ENCODE measurements at places on chromosomes 7 and 10.

- DNase-seq: no peak
These were observed 52.5 kb downstream of the FKBP9 start for GRCh38 chr7:33009734-33010133.

GRCh38 chr10:45545150-45545549 lies 127.4 kb downstream of the ZFAND4 start:
- DNase-seq: no peak

DNA sequence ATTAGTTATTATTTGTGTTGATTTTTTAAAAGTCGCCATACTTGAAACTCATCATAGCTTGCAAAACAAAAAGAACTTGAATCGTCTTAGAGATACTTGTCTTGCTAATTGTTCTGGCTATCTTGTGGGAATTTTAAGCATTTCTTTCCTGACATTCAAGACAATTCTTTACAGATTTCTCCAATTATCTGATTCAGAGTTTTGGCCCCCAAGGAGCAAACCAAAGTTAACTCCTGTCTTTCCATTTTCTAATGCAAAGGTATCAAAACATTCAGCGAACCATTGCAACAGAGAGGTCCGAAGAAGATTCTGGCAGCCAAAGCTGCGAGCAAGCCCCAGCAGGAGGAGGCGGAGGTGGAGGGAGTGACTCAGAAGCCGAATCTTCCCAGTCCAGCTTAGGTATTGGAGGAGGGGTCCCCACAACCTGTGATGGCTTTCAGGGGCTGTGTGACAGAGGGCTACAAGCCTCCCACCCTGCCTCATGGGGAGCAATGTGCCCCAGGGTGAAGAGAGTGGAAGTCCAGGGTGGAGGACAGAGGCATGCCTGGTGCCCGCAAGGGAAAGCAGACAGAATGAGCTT lies 119.4 kb upstream of the STK17A start:
- DNase-seq: no peak

DNA sequence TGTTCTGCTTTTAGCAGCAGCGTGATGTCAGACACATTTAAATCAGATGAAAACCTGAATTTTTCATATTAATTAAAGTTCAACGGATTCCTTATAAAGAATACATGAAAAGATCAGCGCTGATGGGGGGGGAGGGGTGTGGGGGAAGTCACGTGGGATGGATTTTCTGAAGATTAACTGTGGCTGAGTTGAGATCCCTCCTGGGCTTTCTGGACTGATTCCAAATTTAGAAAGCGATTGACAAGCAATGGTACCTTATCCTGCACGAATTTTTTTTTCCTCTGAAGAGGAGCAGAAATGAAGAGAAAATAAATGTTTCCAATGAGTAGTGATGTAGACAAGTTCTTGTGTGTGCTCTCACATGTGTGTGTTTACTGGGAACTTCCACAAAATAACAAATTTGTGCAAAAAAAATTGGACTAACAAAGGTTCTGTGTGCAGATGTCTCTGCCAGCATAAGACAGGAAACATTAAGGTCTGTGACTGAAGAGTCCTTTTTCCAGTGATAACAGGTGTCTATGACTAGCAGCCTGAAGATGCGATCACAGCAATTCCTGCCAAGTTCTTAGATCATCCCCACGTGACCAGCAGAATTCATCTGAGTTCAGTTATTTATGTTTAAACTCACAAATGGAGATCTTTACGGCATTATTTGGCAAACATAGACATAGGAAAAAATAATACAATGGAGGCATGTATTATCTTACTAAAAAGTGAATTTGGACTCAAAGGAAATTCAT lies 585.2 kb upstream of the CELF2 start:
- DNase-seq: no peak

DNA sequence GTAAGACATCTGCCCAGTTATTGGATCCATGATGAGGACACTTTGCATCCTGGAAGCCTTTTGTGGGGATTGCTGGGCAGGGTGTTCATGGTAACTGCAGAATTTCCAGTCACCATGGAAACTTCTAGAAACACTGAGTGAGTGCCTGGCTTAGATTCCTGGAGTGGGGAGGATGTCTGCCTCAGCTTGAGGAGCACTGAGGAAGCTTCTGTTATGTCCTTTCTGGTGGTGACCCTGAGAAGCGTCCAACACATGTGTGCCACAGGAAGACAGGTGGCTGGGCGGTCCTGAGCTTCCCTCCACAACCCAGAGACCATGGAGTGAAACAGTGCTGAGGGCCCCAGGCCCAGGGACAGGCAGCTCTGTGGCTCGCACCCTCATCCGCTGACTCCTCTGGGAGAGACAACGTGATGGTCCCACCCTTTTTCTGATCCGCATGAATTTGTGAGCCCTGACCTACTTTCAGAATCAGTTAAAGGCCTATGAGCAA lies 191.8 kb upstream of the CXCL12 start:
- no peak for DNase-seq

DNA sequence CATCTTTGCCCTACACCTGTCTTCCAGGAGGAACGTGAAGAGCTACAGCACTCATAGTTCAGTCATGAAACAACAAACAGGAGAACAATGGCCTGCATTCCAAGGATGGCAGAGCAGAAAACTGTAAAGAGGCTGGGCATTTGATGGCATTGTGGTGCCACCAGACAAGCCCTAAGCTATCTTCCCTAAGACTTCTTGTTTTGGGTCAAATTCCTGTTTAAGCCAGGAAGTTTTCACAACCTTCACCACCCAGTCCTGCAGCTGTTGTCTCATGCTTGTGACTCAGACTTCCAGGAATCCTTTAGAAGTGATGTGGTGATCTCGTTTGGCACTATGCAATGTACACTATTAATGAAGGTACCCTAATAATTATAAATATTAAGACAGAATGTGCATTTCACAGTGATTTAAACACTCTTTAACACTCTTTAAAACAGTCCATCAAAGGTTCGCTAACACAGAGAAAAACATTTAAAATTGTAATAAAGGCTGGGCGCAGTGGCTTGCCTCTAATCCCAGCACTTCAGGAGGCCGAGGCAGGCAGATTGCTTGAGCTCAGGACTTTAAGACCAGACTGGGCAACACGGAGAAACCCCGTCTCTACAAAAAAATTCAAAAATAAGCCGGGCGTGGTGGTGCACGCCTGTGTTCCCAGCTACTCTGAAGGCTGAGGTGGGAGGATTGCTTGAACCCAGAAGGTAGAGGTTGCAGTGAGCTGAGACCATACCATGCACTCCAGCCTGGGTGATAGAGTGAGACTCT lies 2.7 kb upstream of the HERPUD2 start:
- no peak for DNase-seq

- DNase-seq: no peak
These were observed 7.1 kb upstream of the RBM20 start for GRCh38 chr10:110636932-110637557.

GRCh38 chr10:107741971-107742370 lies 577.5 kb upstream of the SORCS1 start:
- DNase-seq: no peak

DNA sequence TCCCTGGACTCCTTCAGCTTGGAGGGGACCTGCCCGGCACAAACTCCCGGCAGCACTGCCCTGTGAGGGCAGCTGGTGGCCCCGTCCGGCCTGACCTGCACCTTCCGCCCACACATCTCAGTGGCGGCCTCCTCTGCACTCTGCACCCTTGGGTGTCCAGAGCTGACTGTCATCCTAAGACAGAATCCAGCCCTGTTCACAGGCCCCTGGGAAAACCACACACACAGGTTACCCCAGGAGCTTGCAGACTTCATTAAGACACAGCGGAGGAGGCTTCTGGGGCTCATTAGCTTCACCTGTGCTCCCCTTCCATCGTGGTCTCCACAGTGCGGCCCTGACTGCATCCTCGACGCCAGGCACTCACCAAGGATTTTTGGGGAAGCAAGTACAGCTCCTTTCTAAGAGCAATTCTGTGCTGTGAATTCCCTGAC lies 51.5 kb upstream of the SHH start:
- no peak for DNase-seq

DNA sequence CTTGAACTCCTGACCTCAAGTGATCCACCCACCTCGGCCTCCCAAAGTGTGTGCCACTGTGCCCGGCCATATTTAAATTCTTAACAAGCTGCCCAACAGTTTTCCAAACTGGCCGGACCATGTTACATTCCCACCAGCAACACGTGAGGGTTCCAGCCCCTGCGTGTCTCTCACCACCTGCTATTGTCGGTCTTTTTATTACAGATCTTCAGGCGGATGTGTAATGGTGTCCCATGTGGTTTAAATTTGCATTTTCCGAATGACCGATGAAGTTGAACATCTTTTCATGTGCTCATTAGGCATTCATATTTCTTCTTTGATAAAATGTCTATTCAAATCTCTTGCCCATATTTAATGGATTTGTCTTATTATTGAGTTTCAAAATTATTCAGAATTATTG lies 11.5 kb downstream of the ELFN1 start:
- no peak for DNase-seq

DNA sequence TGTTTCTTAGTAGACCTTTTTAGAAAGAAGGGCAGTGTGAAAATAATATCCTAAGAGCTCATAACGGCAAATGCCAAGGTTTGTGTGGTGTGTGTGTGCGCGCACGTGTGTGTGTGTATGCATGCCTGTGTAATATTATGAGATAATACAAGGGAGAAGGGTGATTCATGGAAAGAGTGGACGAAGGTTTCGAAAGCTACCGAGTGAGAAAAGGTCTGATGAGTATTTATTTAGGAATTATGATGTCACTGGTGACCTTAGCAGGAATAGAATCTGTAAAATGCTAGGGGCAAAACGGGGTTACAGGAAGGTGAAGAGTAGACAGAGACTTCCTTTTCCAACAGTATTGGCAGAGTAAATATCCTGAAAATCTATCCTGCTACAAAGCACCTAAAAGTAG lies 107.3 kb downstream of the AHR start:
- no peak for DNase-seq

GRCh38 chr7:132575982-132576720 lies at the start of gene PLXNA4:
Gene PLXNA4, minus strand, starts transcription at chr7:132576470. Its CDS starts 67,777 bp downstream, at chr7:132508693.
- DNase-seq: no peak

GRCh38 chr7:37709631-37710509 lies 26.3 kb downstream of the GPR141 start:
- DNase-seq: no peak

GRCh38 chr7:116500078-116500853 lies 728 bp downstream of the CAV2 start:
- DNase-seq: no peak

GRCh38 chr10:33134011-33134751 lies 176.2 kb upstream of the ITGB1 start:
- DNase-seq: peak; percentile 70

DNA sequence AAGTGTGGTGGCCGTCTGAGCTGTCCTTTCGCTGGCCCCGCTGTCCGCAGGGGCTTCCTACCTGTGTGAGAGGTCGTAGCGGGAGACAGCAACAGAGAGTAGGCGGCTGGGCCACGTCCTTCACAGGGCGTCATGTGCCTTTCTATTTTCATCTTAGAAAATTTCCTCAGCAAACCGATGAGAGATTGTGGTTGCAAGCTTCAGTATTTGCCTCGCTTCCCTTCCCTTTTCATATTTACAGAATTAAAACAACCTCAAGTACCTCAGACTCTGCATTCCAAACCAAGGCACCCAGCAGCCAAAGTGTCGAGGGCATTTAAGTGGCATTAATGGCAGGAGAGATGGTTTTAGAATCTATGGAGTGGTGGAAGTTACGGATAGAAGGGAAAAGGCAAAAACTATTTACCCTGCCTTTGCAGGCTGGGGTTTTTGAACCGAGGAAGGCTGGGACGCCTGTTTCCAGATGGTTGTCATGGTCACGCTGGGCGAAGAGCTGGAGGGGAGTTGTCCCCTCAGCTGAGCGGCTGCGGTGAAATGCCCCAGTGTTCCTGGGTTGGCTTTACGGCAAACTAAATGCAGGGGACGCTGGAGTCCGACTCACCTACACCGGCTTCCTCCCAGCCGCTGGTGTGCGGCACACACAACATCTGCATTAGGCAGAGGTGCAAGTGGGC lies 41.9 kb downstream of the WIPI2 start:
- DNase-seq: no peak

- DNase-seq: no peak
These were observed 38.0 kb downstream of the INPP5A start for GRCh38 chr10:132575320-132576201.

- no peak for DNase-seq
These were observed 66.0 kb upstream of the VIPR2 start for GRCh38 chr7:159210581-159211235.

DNA sequence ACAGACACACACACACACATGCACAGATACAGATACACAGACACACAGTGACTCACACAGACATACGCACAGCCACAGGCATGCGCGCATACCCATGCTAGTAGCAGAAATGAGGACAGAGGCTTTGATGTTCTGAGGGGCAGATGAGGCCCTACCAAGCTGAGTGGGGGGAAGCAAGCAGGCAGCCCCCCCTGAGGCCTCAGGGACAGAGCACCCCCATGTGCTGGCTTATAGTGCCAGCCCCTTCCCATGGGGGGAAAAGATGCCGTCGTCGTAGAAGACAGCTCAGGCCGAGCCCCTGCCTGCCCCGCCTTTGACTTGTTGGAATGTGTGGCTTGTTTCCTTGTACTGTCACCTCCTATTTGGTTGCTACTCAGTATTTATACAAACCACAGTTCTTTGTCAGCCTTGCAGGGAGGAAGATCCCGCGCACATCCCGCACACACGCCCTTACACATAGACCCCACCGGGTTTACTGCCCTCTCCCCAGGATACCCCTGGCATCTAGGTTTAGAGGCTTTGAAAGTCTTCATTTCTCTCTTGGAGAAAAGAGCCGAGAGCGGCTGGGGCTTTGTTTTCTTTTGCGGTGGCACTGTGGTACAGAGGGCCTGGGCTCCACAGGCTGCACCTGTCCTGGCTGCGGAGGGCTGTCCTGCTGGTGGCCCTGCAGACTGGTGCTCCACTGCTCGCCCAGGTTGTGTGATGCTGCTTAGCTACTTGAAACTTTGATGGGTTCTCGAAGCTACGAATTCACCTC lies 112.5 kb downstream of the DOCK1 start:
- no peak for DNase-seq

GRCh38 chr7:128443831-128444600 lies 11.7 kb upstream of the HILPDA start:
- DNase-seq: no peak

DNA sequence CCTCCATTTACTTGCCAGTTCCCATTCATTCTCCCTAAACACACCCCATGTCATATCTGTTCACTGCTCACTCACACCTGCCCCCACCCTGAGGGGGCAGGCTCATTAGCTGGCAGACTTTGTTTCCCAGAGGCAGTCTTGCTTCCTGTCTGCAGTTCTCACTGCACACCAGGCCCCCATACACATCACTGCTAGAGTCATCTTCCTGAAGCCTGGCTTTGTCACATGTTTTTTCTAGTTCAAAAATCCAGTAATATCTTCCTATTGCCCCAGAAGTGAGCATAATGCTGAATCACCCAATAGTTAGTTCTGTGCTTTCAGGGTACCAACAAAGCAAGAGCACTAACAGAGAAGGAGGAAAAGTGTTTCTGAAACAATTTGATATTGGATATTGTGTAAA lies 1.9 kb downstream of the LRRC72 start:
- no peak for DNase-seq

- no peak for DNase-seq
These were observed 8.3 kb downstream of the PSTK start for GRCh38 chr10:122988501-122988900.

- DNase-seq: no peak
These were observed 49.9 kb upstream of the STEAP1B start for GRCh38 chr7:22549667-22550513.
